Stimulated activated CD8-positive, alpha-beta memory T cell treated with anti-CD3 and anti-CD28 coated beads, Interleukin-12 subunit alpha, Interleukin-12 subunit beta, amount 100 ng/mL, for 4 hours (primary cell): ENCODE measurements at places on chromosomes 12 and 14.
A peak's percentile ranks its signal among the peaks of the same experiment; 100 is the strongest.

GRCh38 chr12:87428701-87429277 is 600.4 kb downstream of the C12orf50 start:
- no peak for DNase-seq

DNA sequence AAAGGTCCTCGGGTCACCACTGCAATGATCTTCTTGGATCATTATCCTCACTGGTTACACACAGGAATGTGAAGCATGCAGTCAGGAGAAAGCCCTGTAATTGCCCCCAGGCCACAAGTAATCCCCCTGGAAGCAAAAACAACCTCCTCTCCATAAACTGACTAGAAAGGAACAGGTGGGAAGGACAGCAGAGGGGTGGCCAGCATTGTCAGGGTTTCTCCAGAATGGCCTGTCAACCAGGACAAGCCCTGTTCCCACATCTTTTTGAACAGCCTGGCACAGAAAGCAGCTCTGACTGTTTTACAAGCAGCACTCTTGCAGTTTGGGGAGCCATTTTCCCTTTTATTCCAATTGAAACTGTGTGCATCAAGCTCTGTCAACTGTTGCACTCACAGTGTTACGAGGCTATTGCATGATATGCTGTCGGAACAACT is 36.1 kb downstream of the TMCC3 start:
- no peak for DNase-seq

- DNase-seq = no peak
Observed at GRCh38 chr12:80186727-80187217, 87.4 kb downstream of the OTOGL start.

GRCh38 chr14:105065280-105066228 is at the start of gene GPR132:
Gene GPR132, minus strand, starts transcription at chr14:105065430. Its CDS starts 10,010 bp downstream, at chr14:105055420.
- DNase-seq = peak; percentile 74

GRCh38 chr12:102571889-102572288 is 91.5 kb upstream of the IGF1 start:
- DNase-seq = no peak

DNA sequence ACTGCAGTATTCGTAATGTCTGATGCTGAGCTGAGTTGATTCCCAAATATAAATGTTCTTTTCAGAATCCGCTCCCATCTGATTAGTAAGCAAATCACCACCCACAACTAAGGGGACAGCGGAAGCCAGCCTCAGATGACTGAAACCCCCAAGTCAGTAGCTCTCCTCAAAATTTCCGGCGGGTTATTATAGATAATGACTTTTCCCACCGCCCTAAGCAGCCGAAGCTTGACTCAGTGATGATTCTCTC is 469 bp upstream of the LRFN5 start:
- DNase-seq = no peak

- DNase-seq = no peak
Observed at GRCh38 chr14:104505085-104506074, 74.2 kb upstream of the C14orf180 start.

GRCh38 chr12:15525441-15525840 is 203.1 kb downstream of the PTPRO start:
- DNase-seq = no peak

DNA sequence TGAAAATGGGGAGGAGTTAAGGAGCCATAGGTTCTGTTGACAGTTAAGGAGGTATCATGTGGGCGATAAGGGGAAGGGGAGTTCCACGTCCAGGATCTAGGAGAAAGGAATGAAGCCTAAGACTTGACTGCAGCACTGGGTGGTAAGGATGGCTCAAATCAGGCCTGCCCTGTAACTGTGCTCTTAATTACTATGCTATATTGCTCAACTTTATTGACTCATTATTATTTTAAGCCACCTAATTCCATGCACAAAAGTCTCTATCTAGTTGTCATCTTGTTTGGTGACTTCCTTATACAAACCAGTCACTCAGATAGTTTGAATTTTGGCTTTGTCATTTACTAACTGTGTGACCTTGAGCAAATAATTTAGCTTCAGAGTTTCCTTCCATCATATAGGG is 242.1 kb upstream of the ARHGAP5 start:
- DNase-seq = no peak

GRCh38 chr12:63706336-63706735 is 38.0 kb upstream of the DPY19L2 start:
- DNase-seq = no peak

DNA sequence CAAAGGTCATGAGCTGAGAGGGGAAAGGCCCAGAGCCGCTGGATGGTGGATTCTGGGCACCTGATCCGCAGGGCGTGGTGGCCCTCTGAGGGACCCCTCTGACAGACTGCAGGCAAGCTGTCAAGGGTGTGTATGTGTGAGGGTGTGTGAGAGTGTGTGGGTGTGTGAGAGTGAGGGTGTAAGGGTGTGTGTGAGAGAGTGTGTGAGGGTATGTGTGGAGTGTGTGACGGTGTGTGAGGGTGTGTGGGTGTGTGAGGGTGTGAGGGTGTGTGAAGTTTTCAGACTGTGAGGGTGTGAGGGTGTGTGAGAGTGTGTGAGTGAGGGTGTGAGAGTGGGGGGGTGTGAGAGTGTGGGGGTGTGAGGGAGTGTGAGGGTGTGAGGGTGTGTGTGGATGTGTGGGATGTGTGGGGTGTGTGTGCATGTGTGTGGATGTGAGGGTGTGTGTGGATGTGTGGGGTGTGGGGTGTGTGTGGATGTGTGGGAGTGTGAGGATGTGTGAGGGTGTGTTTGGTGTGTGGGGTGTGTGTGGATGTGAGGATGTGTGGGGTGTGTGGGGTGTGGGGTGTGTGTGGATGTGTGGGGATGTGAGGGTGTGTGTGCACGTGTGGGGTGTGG is 156.7 kb downstream of the TMEM121 start:
- no peak for DNase-seq

DNA sequence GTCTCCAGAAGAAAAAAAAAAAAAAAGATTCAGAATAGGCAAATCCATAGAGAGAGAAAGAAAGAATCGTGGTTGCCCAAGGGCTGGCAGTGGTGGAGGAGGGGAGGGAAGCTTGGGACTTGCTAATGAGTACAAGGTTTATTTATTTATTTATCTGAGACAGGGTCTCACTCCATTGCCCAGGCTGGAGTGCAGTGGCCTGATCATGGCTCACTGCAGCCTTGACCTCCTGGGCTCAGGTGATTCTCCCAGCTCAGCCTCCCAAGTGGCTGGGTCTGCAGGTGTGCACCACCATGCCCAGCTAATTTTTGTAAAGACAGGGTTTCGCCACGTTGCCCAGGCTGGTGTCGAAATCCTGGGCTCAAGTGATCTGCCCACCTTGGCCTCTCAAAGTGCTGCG is 9.7 kb upstream of the TNFRSF1A start:
- DNase-seq = no peak

DNA sequence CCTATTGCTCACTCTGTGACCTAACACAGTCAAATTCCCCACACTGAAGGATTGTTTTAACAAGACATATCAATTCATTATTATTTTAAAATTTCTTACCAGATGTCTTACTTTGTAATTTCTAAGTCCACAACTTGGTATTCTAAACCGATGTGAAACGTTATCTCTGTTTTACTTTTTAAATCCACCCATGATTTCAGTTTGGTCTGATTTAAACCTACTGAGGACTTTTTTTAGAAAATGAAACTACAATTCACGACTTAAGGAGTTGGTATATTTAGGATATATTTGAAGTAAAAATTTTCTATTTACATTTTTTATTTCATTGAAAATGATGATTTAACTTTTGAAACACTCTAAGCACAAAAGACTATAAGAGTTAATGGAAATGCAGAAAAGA is 35.1 kb upstream of the GRIP1 start:
- no peak for DNase-seq

DNA sequence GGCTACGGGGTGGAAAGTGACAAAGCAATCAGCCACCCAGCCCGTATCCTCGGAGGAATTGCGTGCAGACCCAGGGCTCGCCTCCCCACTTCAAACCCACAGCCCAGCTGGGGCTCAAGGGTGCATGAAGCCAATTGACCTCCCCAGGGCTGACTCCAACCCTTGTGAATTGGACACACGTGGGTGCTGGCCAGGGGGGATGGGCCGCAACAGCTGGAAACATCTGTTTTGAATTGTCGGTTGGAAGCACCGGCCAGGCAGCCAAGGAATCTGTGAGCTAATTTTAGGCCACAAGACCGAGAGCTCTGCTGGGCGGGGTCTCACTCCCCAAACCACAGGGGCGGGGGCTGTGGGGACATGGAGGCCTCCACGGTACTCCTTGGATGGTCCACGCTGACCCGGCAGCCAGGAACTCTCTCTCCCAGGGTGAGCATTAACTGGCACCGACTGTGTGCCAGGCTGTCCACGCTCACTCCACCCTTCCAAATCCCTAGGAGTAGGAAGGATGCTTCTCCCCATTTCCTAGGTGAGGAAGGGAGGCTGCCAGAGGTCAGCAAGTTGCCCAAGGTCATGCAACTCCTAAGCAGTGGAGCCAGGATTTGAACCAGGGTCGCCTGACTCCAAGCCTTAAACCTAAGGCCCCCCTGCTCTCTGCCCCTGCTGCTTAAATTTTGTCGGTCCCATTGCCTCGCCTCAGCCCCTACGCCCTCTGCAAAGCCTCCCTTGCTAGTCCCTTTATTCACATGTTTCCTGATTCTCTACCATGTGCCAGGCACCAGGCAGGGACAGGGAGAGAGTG is 11.9 kb upstream of the TMEM119 start:
- no peak for DNase-seq

- DNase-seq = no peak
Observed at GRCh38 chr14:68444449-68445168, 348.3 kb downstream of the ZFP36L1 start.

- DNase-seq = no peak
Observed at GRCh38 chr14:33573301-33573880, 377.5 kb downstream of the EGLN3 start.

DNA sequence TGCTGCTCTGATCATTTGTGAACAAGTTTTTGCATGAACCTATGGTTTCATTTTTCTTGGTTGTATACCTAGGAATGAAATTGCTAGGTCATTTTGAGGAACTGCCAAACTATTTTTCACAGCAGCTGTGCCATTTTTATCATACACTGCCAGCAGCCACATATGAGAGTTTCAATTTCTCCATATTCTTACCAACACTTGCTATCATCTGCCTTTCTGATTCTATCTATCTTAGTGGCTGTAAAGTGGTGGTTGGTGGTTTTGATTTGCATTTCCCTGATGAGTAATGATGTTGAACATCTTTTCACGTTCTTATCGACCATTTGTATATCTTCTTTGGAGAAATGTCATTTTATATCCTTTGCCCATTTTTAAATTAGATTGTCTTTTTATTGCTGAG is 146.1 kb downstream of the C12orf75 start:
- no peak for DNase-seq

DNA sequence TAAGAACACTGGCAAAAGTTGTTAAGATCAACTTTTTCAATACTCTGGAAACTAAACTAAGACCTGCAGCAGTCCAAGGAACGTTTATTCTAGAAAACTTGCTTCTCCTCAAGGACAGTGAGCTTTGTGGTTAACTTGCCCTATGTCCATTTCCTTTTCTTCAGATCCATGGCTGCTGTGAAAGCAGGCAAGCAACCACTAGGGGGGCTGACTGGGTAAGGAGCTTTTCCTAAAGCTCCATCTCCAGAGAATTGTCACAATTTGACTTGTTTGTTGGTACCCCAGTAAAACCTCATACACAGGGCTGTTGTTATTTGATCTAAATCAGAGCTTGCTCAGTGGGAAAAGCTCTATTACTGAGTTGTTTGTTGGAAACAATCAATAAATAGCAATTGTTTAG is 10.1 kb upstream of the RPL10L start:
- DNase-seq = no peak

DNA sequence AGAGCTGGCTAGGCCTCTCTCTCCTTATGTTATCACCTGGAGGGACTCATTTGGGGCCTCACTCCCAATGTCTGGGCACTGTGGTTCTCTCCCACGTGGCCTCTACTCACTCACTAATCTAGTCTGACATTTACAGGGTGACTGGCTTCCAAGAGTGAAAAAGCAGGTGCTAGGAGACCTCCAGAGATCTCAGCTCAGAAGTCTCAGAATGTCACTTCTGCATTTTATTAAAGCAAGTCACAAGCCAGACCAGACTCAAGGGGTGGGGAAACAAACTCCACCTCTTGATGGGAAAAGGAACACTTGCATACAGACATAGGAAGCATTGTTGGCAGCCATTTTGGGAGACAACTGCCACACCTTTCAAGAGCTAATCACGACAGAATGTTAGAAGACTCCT is 175.9 kb downstream of the MON2 start:
- no peak for DNase-seq

- DNase-seq = no peak
Observed at GRCh38 chr12:110224379-110225304, 56.4 kb upstream of the ATP2A2 start.

DNA sequence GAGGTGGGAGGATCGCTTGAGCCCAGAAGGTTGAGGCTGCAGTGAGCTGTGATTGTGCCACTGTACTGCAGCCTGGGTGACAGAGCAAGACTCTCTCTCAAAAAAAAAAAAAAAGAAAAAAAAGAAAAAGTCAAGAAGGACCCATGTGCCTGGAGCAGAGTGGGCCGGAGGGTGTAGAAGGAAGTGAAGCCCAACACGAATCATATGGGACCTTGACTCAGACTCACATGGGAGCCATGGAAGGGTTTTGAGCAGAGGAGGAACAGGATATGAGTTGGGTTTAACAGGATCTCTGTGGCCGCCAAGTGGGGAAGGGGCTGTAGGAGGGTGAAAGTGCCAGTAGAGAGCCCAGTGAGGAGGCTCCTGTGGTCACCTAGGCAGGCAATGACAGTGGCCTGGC is 165.4 kb downstream of the PHETA1 start:
- no peak for DNase-seq
